ENCODE measurements at places on chromosomes 5 and 9.

DNA sequence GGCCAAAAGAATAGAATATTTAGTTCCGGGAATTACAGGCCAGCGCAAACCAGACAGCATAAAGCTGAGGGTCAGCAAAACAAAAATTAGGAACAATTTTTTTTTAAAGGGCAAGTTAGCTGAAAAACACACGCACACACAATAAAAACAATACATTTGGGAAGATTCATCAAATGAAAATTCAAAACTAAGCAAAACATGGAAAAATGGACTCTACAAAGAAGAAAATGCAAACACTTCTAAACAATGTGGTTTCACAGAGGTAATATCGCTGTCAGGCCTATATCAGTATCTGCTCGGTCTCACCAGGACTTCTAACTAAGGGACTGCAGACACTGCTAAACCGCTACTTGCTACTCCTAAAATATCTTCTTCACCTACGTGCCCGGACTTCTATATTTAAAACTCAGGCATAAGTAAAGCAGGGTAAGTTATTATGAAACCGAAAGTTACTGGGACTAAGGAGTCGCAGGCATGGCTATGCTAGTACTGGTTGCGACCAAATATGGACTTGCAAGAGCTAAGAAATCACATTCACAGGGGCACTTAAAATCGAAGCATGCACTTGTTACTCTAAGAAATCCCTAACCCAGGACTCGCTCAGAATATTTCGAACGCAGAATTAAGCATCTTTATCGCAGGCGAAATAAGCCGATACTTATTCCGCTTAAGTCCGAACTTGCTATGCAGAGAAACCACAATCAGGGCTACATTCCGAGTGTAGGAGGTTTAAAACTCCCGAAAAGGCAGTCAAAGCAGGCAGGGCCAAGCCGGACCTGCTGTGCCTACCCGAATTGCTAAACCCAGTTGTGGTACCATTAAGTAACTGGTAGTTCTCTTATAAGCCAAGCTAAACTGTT lies 2.3 kb downstream of the ANXA2R start:
- DNase-seq: no peak

DNA sequence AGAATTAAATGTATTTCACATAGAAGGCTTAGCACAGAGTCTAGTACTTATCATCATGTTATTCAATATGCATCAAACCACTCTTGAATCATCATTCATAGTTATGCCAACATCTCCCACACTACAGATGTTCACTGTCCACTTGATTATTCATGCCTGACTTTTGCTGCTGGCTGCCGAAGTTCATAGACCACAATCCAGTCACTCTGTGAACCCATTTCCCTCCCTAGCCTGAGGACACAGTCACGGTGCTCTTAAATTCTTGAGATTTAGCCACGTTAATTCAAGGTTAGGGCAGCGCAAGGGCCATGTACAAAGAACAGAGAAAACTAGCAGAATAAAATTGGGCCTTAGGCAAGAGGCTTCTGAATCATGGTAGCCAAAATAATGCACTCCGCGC lies 32.4 kb downstream of the ABCA1 start:
- no peak for DNase-seq

- DNase-seq: no peak
These were observed 5.2 kb downstream of the PCSK1 start for GRCh38 chr5:96427824-96428223.

- DNase-seq: no peak
These were observed 15.1 kb downstream of the KIF27 start for GRCh38 chr9:83906144-83906543.

DNA sequence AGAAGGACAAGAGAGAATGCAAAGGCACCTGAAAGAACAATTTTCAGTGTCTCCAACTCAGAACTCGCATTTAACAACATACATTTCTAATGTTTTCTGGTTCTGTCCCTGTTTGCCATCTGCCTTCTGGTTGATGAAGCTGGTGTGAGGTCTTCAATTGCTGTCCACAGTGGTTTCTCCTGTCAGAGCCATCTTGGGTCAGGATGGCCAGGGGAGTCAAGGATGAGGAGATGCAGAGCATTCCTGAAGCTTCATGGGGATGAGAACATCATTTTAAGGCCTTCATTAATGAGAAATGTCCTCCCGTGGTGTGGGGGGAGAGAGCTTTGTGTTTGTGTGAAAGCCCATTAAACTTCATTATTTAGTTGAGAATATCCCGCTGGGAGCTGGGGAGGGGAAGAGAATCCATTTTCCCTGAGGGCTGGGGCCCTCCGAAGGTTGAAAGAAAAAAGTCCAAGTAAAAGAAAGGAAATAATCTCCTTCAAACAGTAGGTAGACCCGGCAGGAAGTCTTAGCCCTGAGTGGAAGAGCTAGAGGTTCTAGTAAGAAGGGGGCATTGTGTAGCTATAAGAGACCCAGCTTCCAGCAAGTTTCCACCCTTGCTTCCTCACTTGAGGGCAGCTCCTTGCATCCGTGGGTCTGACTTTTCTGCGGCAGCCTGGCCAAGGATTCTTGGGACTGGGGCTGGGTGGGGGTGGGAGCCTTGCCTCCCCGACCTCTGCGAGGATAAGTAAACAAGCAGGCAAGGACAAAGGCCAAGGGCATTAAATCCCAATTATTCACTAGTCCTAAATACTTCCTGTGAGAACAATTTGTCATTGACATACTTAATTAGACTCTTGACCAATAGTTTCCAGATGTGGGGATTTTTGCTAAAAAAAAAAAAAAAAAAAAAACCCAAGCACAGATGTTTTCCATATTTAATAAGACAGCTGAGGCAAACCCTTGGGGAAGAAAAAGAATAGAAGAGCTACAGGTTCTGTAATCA lies 119.2 kb downstream of the MSX2 start:
- DNase-seq: no peak

GRCh38 chr9:105690742-105691141 lies 3.6 kb upstream of the TMEM38B start:
- no peak for DNase-seq
